D341Med (cell line): ENCODE measurements at places on chromosomes 4 and X.

GRCh38 chr4:45385306-45385705, 659.0 kb upstream of the GNPDA2 start:
- DNase-seq = no peak

GRCh38 chr4:158807691-158808090, 38.9 kb downstream of the FNIP2 start:
- no peak for DNase-seq

DNA sequence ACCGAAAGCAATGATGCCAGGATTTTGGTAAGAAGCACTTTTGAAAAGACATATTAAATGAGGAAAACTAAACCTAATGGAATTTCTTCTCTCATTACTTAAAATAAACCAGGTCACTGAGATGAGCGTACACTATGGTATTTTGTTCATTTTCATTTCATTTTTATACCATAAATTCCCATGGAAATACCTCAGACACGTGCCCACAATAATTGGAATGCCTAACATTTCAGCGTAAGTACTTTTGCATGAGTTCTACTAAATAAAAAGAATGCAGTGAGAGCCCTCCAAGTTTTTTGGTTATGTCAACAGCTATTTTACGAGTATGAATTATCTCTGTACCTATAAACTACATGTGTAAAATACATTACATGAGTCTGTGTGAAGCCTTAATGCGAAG, 3.2 kb downstream of the CAMK2D start:
- DNase-seq = no peak

- no peak for DNase-seq
These were observed 34.0 kb upstream of the SORBS2 start for GRCh38 chr4:185845966-185846365.

- DNase-seq = no peak
These were observed 38.0 kb downstream of the NUP62CL start for GRCh38 chrX:107168257-107168656.

DNA sequence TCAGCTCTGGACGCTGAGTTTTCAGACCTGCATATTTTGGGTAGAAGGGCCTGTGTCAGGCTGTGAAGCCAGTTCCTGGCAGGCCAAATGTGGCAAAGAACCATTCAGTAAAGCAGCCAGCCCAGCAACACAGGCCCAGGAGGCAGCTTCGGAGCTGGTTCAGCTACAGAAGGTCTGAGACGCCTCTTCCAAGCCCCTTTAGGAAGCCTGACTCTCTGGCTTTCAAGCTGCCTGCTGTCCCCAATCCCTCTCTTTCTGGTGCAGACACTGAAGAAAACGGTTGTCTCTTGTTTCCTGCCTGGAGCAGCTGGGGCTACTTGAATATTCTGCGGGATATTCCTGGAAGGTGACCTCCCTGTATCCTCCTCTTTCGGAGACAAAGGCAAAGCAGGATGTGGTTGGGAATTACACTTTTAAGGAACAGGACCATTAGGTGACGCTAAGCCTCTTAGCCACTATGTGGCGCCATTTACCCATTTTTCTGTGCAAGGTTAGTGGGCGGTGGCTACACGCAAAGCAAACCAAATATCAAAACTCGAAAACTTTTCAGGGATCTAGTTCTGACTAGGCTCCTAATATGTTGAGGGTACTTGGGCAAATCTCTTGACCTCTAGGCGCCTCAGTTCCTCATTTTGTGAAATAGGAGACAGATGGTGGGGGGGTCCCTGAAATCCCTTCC, 47.2 kb upstream of the LAS1L start:
- peak; percentile 60 for DNase-seq

GRCh38 chrX:110317061-110317819, 645 bp downstream of the AMMECR1 start:
- peak; percentile 53 for DNase-seq

- no peak for DNase-seq
These were observed 1314.7 kb downstream of the FSTL5 start for GRCh38 chr4:160848901-160849760.

GRCh38 chr4:3719191-3719590, 47.0 kb upstream of the ADRA2C start:
- DNase-seq = no peak

DNA sequence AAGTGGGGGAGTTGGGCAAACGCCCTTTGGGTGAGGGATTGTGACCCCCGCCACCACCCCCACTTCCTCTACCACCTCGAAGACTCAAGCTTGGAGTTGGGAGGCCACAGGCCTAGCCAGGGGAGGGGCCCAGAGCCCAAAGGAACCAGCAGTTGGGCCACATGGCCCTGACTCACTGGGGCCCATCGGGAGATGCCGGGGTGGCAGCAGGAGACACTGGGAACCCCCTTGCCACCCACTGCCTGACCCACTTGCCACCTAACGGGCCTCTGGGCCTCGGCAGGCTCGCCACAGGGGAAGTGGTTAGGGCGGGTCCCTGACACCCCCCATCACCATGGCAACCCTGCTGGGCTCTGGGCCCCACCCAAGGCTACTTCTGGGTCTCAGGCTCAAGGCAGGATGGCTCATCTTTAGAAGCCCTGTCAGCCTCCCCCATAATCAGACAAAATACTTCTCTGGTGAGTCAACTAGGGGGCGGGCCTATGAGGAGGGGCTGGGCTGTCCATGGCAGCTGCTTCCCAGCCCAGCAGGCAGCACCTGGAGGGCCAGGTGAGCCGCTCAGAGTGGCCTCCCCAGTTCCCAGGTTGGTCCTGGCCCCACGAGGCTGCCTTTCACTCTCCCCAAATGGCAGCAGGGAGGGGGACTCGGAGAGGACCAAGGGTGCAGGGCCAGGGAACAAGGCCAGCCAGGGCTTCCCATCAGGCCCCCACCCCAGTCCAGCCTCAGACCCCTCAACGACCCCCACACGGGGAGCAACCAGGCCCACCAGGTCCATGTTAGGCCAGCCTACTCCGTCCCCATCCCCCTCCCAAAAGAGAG, 5.6 kb downstream of the FLNA start:
- no peak for DNase-seq

DNA sequence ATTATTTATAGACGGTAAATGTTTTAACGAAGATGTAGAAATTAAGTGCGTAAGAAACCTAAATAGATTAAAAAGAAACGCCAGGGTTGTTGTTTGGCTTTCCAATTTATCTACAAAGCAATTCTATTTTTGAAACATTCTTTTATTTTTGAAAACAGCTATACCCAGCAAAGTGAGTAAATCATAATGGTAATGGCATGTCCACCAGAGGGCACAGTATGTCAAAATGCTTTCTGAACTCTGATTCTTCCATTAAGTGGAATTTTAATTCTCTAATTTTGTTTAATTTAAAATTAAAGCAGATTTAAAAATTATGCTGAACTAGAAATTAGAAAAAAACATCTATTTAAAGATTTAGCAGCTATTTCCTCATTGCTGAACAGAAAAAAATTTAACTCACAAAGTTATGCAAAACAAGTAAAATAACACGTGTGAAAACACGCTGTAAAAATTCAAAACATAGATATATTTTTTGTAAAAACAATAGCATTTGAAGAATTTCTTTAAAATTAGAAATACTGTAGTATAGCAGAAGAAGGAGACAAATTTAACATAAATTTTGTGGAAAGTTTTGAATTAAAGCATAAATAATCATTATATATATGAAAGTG, 26.5 kb downstream of the RASSF6 start:
- DNase-seq = no peak

DNA sequence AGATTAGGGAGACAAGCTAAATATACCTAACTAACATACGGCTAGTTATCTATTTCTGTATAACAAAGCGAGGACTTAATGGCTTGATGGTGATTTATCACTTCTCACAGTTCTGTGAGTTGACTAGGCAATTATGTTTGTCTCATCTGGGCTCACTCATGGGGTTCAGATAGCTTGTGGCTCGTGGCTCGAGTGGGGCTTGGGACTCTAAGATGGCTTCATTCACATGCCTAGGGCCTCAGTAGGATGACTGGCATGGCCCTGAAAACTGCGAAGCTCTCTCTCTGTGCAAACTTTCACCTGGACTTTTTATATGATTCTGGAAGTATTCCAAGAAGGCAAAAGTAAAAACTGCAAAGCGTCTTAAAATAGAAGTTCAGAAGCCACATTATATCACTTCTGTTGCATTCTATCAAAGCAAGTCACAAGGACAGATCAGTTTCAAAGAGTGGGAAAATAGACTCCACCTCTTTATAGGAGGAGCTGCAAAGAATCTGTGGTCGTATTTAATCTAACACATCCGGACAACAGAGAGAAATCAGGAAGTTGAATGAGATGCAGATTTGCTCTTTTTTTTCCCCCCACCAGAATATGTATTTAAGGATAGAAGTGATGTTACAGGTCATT, 491.2 kb downstream of the INPP4B start:
- no peak for DNase-seq

GRCh38 chr4:143581331-143581946, 67.9 kb downstream of the SMARCA5 start:
- no peak for DNase-seq

DNA sequence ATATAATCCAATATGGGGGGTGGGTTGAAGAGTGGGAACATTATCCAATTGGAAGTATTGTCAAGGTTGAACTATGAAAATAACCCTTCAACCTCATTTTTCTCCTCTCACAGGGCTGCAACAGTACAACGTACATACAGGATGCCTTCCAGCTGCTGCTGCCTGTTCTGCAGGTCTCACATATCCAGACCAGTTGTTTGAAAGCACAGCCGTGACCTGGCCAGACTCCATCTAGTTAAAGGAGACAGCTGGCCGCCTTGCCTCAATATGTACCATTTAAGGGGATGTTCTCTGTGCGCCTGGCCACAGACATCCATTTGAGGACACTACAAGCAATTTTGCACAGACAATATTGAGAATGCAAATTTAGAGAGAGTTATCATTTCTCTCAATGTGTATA, 75.7 kb downstream of the FAM114A1 start:
- DNase-seq = no peak

DNA sequence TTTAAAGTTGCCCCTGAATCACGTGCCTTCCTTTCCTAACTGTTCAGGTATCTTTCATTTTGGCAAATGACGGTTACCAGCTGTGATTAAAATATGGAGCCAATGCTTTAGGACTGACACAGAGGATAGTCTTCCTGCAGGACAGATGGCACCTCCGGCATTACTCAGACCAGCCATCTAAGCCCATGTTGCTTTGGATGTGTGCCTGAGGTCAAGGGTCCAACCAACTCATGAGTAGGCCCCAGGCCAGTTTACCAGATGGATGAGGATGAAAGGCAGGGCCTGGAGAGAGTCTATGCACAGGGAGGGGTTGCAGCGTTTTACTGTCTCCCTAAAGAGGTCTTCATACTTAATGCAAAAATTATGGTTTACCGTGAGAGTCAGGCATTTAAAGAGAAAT, 174.0 kb upstream of the GATB start:
- DNase-seq = no peak

DNA sequence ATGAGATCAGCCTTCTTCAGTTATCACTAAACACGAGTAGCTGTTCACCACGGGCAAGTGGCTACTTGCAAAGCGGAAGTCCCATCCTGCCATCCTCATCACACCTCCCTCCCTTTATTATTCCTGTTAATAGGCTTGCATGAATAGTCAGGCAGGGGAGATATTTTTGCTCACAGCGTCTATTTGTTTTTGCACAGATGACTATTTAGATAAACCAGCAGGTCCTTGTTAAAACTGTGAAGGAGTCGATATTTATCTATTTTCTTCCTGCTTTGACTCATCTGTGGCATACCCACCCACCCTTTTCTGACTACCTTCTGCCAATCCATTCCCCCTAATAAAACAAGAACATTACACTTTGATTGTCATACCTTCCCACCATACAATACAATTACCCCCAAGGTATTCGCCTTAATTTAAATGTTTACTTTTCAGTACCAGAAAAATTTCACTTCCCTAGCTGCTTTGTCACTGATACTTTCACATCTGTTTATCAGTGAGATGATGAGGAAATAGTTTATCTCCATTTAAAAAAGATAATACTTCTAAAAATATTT, 96.6 kb upstream of the BANK1 start:
- no peak for DNase-seq

GRCh38 chr4:17189401-17189720, 290.9 kb upstream of the LDB2 start:
- no peak for DNase-seq

GRCh38 chr4:137253949-137254348, 278.3 kb downstream of the PCDH18 start:
- DNase-seq = no peak

- no peak for DNase-seq
These were observed 511 bp downstream of the GABRB1 start for GRCh38 chr4:47031751-47032404.

DNA sequence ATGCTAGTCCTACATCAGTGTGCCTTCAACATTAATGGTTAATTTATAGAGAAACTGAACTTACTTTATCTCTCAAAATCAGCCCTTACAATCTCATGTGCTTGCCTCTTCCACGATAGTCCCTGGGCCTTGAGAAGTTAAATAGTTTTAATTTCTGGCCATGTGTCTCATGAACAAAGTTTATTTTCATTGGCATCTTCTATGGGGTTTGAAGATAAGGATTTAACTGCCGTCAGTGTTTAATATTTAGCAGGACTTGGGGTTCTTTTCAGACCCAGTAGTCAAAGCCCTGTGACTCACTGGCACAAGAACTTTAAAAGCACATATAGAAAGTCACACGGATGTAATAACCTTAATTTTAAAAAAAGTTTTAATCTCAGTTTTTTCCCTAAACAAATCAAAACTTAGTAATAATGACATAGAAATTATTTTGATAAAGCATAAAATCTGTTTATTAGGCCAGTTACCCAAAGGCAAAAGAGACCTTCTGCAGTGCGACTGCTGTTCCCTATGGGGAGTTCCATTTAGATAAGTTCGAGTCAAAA, 10.1 kb upstream of the MPP1 start:
- DNase-seq = no peak

DNA sequence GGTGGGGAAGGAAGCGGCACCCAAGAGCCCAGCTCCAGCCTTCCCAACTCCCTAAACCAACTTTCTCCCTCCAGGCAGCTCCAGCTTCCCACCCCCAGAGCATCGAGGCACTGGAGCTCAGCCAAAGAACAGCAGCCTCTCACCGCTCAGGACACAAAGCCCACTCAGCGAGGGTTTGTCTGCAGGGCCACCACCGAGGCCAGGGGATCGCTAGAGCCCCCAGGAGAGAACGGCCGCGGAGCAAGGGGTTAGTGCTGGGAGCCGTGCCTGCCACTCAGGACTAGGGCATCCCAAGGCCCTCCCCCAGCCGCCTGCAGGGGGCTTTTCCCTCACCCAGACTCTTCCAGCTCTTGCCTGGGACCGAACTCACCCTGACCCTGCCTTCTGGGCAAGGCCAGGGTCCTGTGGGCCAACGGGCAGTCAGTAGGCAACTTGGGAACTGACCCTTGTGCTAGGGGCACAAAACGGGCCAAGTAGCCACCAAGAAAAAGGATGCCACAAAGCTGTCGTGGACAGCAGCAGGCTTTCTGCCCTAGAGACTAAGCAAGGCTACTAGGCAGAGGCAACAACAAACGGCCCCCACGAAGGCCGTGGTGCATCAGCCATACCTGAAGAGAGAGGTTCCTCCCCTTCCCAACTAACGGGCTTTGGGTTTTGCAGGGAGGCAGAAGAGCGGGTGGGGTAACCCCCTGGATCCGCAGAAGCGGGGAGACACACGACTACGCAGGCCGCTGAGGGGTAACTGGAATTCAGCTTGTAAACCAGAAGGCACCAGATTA, 2.3 kb downstream of the HCFC1 start:
- no peak for DNase-seq
